ENCODE measurements at places on chromosomes 6 and 20.
A peak's percentile ranks its signal among the peaks of the same experiment; 100 is the strongest.

GRCh38 chr6:110537208-110538123 lies 61.1 kb upstream of the SLC22A16 start:
- DNase-seq: no peak

DNA sequence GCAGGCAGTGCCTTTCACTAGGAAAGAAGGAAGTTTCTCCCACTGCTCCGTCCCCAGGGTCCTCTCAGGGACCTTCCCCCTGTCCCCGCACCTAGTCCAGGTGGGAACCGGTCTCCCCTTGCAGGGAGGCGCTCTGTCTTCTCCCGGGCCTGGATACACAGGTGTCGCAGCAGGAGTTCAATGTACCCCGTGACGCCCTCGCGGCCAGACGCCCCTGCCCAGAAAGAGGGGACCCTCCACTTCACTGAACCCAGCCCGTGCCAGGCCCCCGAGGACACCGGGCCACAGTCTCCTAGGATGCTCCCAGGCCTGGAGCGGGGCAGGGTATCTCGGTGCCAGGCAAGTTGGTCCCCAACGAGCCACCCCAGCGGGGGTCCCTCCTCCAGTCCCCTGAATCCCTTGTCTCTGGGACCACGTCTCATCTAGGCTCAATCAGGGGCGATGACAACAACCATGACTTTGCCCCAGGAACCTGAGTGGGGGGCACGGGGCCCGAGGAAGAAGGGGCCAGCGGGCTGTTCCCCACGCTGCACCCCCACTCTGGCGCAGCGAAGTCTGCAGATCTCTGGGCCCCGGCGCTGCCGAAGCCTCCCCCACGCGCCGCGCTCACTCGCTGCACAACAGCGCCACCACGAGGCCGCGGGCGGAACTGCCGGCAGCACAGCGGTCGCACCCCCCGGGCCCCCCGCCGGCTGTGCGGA lies 103.0 kb downstream of the EDN3 start:
- DNase-seq: peak; percentile 76

DNA sequence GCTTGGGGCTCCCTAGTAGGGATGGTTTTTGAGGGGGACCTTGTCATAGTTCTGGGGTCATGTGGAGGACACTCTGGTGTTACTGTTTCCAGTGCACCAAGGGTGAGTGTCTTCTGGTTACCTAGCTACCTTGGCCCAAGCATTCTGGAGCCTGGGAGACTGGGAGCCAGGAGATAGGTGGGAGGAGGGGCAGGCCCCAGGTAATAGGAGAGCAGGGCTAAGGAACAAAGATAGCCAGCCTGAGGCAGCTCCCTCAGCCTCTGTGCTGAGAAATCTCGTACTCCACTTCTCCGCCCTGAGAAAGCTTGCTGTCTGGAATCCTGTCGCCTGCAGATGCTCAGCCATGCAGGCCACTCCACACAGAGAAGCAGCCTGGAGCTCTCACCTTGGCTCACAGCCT lies 8.3 kb upstream of the ENTPD6 start:
- DNase-seq: no peak

- DNase-seq: peak; percentile 55
Measured at GRCh38 chr20:62918831-62919230, 7.5 kb downstream of the DIDO1 start.

GRCh38 chr6:142833054-142833453 lies 111.9 kb downstream of the HIVEP2 start:
- peak; percentile 61 for DNase-seq

Data from stimulated activated CD4-positive, alpha-beta T cell treated with anti-CD3 and anti-CD28 coated beads, Interleukin-4, amount 100 ng/mL, for 24 hours (primary cell).